ENCODE measurements at places on chromosomes 5 and 9.

DNA sequence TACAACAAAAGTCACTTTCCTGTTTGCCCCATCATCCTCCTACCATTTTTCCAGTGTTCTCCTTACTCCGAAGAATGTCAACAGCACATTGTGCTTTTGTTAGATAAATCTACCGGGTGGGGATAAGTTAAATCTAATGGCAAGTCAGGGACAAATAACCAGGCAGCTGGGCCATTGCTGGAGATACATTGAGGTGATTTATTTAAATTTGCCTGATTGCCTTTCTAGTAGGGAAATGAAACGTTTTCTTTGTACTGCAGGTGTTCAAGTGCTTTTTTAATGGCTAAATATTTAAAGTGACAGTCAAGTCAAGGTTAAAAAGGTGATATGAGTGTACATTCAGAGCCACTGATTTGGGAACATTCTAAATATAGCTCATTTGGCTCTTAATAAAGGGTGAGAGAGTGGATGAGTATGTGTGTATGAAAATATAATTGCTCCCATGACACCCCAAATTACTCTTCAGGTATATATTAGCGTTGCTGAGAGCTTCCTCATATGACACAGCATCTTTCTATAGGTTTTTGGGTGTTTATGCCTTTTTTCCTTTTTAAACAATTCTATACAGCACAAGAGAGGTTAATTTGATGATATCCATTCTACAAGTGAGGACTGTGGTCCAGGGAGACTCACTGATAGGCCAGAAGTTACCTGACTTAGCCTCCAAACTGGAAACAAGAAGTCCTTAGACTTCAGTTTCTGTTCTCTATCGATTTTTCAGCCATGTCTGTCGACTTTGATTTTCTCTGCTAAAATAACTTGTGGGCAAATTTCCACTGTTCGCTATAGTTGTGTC is 51.9 kb downstream of the DMRT2 start:
- no peak for DNase-seq

DNA sequence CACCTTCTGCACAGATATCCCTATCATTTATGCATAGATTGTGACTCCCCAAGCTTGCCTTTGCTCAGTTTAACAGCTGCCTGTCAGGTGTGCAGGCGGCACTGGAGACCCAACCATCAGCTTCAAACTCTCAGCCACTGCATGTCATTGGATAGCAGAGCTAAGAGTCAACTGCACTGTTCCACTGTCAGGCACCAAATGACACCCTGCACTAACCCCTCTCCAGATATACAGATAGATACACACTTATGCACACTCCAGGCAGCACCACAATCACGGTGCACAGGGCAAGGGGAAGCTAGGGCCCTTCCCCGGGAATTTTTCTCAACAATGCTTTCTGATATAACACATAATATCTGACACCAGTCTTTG is 142.3 kb downstream of the BNC2 start:
- DNase-seq: no peak

- no peak for DNase-seq
Measured at GRCh38 chr9:125484350-125485282, 222.4 kb downstream of the MAPKAP1 start.

DNA sequence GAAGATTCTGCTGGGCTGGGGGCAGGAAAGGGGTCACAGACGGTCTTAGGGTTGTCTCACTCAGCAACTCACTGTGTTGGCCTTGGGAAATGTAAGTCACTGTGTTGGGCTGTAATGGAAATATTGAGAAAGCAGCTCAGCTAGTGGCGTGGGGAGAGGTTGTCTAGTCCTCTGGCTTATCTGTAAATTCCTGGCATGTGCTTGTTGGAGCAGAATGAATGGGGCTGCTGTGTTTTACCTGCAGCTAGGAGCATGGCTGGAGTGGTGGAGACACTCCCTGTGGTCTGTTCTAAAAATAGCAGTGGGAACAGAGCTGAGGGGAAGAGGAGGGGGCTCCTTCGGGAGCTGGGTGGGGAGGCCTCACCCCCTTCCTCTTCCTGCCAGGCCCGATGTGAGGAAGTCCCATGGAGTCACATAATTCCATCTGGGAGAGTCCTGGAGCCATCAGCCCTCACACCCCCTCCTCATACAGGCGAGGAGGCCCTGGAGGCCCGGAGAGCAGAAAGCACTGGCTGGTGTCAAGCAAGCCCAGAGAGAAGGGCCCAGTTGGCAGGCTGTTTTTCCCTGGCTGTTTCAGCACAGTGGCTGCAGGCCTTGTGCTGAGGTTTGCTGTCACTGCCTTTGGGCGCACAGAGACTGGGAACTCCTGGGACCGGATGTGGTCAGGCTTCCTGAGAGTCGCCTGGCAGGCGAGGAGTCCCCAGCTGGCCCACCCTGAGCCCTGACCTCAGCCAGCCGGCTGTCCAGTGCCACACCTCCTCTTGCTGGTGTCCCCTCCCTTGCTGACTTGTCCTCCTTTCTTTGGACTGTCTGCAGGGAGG is 84.9 kb downstream of the RGS3 start:
- no peak for DNase-seq

GRCh38 chr9:128097543-128098296 is 29.7 kb downstream of the SLC25A25 start:
- DNase-seq: no peak

GRCh38 chr9:3585606-3586005 is 59.8 kb upstream of the RFX3 start:
- DNase-seq: no peak

DNA sequence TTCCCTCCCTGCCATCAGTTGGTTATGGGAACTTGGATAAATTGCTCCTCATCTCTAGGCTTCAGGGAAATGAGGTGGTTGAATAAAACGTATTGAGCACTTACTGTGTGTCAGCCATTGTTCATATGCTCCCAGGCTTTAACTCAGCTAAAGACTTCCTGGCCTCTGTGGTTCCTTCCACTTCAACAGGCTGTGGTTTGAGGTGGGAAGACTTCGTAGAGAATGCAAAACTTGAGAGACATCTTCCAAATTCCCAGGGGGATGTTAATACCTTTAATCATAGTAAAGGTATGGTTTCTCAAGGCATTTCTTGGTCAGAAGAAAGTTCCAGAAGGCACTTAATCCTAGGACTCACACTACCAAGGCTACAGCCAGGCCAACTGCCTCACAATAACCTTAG is 1.5 kb upstream of the GPX3 start:
- no peak for DNase-seq

GRCh38 chr9:81687521-81688261 is 1.7 kb downstream of the TLE1 start:
- DNase-seq: no peak

DNA sequence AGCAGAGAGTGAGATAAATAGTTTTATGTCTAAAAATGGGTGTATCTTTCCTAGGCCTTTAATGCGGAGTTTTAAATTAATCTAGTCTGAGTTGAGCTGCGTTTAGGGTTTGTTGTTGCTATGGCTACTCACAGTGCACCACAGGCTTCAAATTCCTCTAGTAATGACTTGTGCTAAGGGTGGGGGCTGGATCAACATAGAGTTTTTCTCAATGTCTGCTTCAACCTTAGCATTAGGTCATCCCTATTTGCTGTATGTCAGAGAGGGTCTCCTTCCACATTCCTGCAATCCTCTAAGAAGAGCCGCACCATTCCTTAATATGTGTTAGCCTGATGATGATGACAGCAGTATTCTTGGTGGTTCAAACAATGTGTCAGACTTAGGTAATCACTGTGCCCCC is 465.6 kb upstream of the KIF2A start:
- no peak for DNase-seq

- DNase-seq: no peak
Measured at GRCh38 chr5:22079566-22079965, 773.6 kb downstream of the CDH12 start.

- no peak for DNase-seq
Measured at GRCh38 chr9:136975644-136976043, 1.7 kb upstream of the PTGDS start.

GRCh38 chr9:110835404-110835803 is 166.8 kb downstream of the MUSK start:
- DNase-seq: no peak

GRCh38 chr9:114434878-114435311 is 47.1 kb upstream of the AKNA start:
- no peak for DNase-seq

- DNase-seq: no peak
Measured at GRCh38 chr5:36880761-36881160, 4.2 kb downstream of the NIPBL start.

- DNase-seq: no peak
Measured at GRCh38 chr5:149007174-149007573, 55.7 kb downstream of the SH3TC2 start.

DNA sequence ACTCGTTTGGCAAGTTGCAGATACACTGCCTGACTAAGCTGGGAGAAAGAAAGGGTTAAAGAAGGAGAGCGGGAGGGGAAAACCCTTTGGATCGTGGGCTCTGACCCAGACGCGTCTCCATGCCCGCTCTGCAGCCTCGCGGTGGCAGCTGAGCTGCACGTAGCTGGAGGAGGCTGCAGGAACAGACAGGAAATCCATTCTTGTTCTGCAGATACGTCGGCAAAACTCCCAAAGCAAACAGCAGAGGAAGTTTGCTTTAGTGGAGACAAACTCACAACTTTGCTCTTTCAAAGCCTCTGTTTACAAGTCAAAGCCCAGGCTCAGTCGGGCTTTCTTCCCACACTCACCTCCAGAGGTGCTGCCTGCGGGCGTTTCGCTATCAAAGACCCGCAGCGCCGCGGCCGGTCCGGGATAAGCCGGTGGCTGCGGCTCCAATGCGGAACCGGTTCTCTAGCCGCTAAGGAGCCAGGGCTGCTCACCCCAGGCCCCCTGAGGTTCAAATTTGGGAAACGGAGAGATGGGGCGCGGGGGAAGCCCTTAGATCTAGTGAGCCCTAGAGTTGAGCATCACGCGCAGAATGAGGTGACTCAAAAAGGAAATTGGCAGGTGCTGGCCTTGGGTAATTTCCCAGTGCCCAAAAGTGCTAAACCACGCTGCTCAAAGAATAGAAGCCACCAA is 60.7 kb downstream of the MAT2B start:
- DNase-seq: no peak

DNA sequence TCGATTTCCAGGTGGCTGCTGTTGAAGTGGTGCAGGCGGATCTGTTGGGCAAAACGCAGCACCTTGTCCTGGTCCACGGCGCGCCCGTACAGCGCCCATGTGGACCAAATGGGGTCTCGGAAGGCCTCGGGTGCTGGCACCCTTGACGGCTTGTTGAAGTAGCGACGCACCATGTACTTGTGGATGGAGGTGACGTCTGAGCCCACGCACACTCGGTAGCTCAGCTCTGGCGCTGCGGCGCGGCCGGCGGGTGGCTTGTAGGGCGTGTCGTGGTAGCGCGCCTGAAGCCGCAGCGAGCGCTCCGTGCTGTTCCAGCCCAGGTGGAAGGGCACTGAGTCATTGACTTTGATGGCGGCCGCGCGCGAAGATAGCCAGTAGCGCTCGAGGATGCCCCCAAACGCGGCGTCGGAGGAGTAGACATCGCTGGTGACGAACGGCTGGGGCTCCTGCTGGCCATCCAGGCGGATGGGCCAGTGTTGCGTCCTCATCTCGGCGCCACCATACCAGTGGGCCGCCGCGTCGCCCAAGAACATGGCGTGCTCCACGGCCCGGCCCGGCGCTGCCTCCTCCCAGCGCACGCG is 4.7 kb downstream of the MYORG start:
- DNase-seq: no peak

DNA sequence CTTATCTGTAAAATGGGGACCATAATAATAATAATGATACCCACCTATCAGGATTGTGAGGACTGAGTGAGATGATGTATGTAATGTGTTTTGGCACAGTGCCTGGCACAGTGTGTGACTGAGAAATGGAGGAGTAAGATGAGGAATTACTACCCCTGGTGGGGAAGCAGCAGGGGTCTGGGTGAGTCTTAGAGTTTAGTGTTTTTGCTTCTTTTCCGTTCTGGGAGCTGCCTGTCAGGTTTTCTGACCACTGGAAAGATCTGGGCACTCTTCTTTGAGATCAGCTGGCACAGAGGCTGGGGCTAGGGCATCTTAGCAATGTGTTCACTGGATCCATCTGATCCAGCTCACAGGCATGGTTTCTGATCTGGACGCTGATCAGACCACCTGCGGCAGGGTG is 8.5 kb downstream of the LCP2 start:
- no peak for DNase-seq

DNA sequence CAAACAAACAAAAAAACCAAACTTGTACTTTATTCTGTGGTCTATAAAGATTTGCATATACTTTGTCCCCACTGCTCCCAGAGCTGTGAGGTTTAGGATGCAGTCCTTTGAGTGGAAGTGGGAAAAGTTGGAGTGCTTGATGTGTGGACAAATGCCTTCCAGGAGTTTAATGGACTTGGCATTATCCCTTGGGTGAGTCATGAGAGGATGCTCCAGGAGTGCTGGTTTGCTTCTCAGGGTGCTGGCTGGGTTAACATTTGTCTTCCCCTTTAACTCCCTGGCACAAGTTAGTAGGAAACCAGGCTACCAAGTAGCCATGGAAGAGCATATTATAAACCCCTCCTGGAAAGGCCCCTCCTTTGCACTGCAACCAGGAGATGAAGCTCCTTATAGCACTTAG is 417.4 kb upstream of the RIOK2 start:
- no peak for DNase-seq

DNA sequence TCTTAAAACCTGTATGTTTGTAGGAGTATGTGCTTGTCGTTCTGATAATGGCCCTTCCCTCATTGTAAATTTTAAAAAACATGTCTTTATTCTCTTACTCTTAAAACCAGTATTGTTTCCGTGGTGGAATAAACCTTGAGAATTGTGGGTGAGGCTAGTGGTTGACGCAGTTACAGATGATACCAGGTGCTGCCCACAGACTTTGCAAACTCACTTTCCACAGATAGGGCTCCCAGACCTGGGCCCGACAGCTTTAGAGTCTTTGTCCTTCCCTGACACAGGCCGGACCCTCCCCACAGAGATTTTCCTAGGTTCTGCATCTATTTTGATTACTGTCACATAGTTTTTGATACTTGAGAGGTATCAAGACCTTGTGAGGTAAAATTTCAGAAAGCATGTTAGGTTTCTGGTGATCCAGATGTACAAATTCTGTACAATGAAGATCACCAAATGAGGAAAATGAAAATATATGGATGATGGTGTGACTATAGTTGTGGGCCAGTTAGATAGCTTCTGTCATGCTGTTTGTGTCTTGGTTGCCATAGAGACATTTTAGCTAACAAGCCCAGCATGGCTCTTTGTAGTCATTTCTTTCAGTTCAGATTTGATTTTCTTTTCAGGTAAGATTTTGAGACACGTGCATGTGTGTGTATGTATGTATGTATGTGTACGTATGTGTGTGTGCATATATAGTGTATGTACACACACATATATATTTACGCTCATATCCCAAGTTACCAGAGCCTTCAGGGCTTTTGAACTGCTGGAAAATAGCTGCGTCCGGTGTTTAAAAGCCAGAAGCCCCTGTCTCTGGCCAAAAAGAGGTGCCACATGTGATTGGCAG is 33.8 kb downstream of the DMRT1 start:
- no peak for DNase-seq

GRCh38 chr5:137995749-137996128 is 37.1 kb downstream of the FAM13B start:
- DNase-seq: no peak

GRCh38 chr5:142716963-142717362 is 31.1 kb upstream of the FGF1 start:
- DNase-seq: no peak

GRCh38 chr5:177426566-177427210 is at the start of gene GRK6:
Gene GRK6, plus strand, starts transcription at chr5:177426676. Its CDS starts 170 bp downstream, at chr5:177426846.
- peak; percentile 56 for DNase-seq
